ENCODE measurements at places on chromosomes 5 and 9. TPM values are rescaled to one million over a fixed set of nuclear protein-coding genes. Genes with fewer than 3 reads are reported as not detected.

DNA sequence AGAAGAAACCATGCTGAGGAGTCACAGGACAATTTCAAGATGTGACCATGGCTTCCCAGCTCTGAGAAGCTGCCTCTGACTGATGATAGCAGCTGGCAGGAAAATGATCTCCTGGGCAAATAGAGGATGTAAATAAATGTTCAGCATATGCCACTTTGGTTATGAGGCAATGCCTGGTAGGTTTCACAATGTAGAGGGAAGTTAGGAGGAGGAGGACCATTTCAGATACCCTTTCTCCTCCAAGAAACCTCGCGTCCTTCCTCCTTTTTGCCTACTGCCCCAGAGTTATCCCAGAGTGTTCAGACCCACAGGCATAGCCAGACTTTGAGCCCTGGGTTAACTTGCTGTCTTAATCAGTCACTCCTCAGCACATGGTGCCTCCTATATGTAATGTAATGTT is 541.6 kb upstream of the DAP start:
- no peaks in the 10 kb centered on the region for H3K4me1 ChIP-seq
- no peak for DNase-seq
- H3K27me3 ChIP-seq: no peaks in the 10 kb centered on the region
- no peak overlapping the region for H3K4me3 ChIP-seq
- no peaks in the 10 kb centered on the region for H3K36me3 ChIP-seq
- H3K27ac ChIP-seq: no peak overlapping the region

The PCA3 gene
- not detected for total RNA-seq

- H3K4me1 ChIP-seq: peaks cover 49% of the 10 kb centered on the region
- no peaks in the 10 kb centered on the region for H3K27me3 ChIP-seq
- H3K36me3 ChIP-seq: peaks cover 58% of the 10 kb centered on the region
These were observed 6.1 kb upstream of the DPM2 start for GRCh38 chr9:127943731-127944144.

- H3K4me1 ChIP-seq: no peaks in the 10 kb centered on the region
- DNase-seq: no peak
- no peak overlapping the region for H3K4me3 ChIP-seq
- H3K36me3 ChIP-seq: no peaks in the 10 kb centered on the region
- H3K27me3 ChIP-seq: no peaks in the 10 kb centered on the region
- no peak overlapping the region for H3K27ac ChIP-seq
These were observed 262.8 kb downstream of the FAM114A2 start for GRCh38 chr5:153775923-153776322.

DNA sequence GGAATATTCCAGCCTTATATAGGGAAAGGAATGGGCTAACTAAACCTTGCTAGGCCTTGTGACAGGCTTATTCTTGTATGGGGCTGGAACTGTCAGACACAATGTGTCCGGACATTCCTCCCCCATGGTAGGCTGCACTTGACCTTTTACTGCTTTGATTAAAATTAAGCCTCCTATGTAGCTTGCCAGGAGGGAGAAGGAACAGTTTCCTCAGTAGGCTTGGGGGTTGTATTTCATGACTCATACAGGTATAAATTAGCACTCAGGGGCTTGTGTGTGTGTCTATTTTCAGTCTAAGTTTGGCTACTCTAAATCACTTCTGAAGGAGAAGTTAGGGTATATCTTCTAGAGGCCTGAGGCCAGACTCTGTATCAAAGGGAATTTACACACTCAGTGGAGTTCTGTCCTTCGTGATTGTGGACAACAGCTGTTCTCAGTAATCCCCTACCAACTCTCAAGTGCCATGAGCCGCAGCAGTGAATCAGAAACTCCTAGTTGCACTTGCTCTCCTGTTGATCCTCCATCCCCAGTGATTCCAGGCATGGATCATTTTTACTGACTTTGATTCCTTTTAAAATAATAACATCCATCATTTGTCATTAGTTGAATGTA is 16.4 kb downstream of the ADAMTS16 start:
- H3K27ac ChIP-seq: no peak overlapping the region
- no peak for DNase-seq
- no peak overlapping the region for H3K4me3 ChIP-seq
- no peaks in the 10 kb centered on the region for H3K4me1 ChIP-seq
- no peaks in the 10 kb centered on the region for H3K36me3 ChIP-seq

The ENTPD8 gene
- total RNA-seq: 0.21 TPM

- H3K36me3 ChIP-seq: no peaks in the 10 kb centered on the region
- peaks cover 25% of the 10 kb centered on the region for H3K27me3 ChIP-seq
- no peak for DNase-seq
- H3K4me3 ChIP-seq: no peak overlapping the region
These were observed 273.1 kb downstream of the NSG2 start for GRCh38 chr5:174318578-174318977.

DNA sequence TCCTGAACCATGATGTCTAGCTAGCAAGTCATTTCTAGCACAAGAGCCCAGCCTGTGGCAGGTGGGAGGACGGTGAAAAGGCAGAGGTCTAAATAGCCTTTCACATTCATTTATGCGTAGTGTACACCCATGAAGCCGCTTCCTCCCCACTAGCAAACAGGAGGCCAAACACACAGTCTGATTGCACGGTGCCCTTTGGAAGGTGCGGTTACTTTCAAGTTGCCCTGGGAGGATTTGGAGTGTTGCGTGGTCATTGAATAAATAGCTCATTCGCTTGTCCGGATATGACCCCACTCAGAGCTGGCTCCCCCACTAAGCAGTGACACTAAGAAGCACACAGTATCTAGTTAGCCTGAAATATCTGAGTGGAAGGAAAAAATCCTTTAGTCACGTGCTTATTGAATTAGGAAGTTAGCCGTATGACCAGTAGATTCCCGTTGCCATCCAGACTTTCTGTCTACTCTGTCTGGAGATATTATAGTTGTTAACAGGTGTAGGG is 664 bp upstream of the ARSB start:
- DNase-seq: peak; percentile 100
- H3K27me3 ChIP-seq: no peaks in the 10 kb centered on the region
- peaks cover 45% of the 10 kb centered on the region for H3K4me1 ChIP-seq
- peak overlapping the region; percentile 88 for H3K4me3 ChIP-seq

The ENTREP1 gene
- total RNA-seq: not detected

DNA sequence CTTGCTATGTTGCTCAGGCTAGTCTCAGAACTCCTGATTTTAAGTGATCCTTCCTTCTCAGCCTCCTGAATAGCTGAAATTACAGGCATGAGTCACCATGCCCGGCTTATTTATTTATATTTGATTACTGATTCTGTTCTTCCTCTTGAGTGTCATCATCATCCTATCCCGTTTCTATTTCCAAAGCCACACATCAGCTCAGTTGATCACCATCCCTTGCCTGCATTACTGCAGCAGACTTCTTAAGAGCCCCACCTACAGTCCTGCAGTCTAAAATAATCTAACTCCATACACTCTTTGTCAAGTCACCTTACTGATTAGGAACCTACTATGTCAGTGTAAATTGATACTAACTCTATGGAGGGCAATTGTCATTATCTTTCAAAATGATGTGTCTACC is 138.9 kb upstream of the RAI14 start:
- no peak for DNase-seq
- no peaks in the 10 kb centered on the region for H3K36me3 ChIP-seq
- peaks cover 10% of the 10 kb centered on the region for H3K4me1 ChIP-seq
- no peak overlapping the region for H3K4me3 ChIP-seq
- H3K27ac ChIP-seq: no peak overlapping the region

GRCh38 chr9:18023332-18023731 is 444.5 kb downstream of the SH3GL2 start:
- no peak overlapping the region for H3K4me3 ChIP-seq
- H3K4me1 ChIP-seq: no peaks in the 10 kb centered on the region
- H3K27me3 ChIP-seq: no peaks in the 10 kb centered on the region
- no peaks in the 10 kb centered on the region for H3K36me3 ChIP-seq
- DNase-seq: no peak
- H3K27ac ChIP-seq: no peak overlapping the region

The IL4 gene
- total RNA-seq: not detected

DNA sequence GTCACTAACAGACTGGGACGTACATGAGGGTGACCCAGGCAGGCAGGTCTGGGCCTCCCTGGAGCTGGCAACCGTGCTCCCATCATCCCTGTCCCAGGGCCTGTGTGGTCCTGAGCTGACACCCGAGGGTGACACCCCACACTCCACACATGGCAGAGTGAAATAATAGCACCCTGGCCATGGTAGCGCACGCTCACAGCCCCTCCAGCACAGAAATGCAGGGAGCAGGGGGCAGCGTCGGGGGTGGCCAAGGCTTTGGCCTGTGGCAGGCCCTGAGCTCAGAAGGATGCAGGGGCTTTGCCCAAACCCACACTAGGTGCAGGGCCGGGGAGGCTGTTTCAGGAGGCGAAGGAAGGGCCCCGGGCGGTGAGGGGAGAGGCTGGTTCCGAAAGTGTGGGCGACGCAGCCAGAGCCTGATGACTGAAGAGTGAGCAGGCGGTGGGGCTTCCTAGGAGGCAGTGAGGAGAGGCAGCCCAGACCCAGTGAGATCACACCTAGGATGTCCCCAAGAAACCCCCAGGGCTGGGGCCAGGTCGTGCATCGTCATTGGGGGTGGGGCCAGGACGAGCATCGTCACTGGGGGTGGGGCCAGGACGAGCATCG is 12.9 kb downstream of the OR2V2 start:
- H3K4me1 ChIP-seq: peaks cover 32% of the 10 kb centered on the region
- peak overlapping the region; percentile 31 for H3K27ac ChIP-seq

DNA sequence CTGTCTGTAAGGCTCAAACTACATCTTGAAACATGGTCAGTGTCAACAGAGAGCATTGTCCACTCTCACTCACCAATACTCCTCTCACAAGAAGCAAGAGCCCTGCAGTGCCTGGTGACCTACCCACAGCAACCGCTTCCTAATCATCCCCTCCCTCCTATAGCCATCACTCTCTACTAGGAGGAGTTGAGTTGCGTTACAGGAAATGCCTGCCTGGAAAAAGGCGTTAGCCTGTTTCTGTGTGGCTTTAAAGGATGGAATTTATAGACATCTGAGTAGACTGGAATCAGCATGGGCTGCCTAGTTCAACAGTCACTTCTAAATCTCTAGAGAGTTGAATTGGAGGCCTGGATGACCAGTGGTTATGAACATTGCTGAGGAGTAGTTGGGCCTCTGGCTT is 108.3 kb upstream of the FER start:
- H3K36me3 ChIP-seq: no peaks in the 10 kb centered on the region
- H3K4me1 ChIP-seq: peaks cover 5% of the 10 kb centered on the region
- H3K27me3 ChIP-seq: 0 out of 3 replicates have a peak, but pooled peaks cover 4% of the 10 kb centered on the region
- no peak overlapping the region for H3K4me3 ChIP-seq
- no peak overlapping the region for H3K27ac ChIP-seq
- no peak for DNase-seq

DNA sequence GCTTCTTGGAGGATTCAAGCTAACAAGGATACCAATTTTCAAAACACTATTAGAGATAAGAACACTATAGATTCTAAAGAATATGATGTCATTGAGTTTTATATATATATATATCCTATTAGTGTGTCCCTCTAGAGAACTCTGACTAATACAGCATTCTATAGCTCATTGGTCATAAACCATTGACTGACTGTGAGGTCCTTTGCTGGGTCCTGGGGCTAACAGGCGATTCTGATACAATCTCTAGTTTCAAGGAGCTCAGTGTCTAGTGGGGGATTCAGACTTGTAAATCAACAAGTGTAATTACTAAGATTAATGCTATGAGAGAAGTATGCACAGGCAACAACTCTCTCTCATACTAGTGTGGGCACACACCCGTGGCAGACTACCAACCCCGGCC is 234.5 kb downstream of the DENND1A start:
- DNase-seq: no peak
- no peaks in the 10 kb centered on the region for H3K27me3 ChIP-seq
- H3K4me3 ChIP-seq: no peak overlapping the region
- no peaks in the 10 kb centered on the region for H3K4me1 ChIP-seq

The UBAP2 gene
- 17.5 TPM for total RNA-seq

The ADRA1B gene
- not detected for total RNA-seq

The ADCY2 gene
- total RNA-seq: not detected
